Activated gamma-delta T cell treated with anti-CD3 and anti-CD28 coated beads, Interleukin-2, amount 50 U/mL, for 16 hours (primary cell): ENCODE measurements at places on chromosomes 1 and 21.

DNA sequence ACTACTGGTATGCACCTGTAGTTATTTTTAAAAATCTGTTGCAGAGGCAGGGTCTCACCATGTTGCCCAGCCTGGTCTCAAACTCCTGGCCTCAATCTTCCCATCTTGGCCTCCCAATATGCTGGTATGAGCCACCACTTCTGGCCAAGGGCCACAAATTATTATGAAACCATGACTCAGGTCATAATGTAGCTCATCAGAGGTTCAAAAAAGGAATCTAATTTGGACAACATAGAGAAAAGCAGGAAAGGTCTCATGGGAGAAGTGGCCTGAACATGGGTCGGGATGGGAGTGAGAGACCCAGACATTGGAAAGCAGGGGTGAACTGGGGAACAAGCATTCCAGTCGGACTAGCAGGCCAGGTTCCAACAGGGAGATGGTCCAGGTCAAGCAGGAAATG is 45.2 kb upstream of the C1orf198 start:
- no peak for DNase-seq

DNA sequence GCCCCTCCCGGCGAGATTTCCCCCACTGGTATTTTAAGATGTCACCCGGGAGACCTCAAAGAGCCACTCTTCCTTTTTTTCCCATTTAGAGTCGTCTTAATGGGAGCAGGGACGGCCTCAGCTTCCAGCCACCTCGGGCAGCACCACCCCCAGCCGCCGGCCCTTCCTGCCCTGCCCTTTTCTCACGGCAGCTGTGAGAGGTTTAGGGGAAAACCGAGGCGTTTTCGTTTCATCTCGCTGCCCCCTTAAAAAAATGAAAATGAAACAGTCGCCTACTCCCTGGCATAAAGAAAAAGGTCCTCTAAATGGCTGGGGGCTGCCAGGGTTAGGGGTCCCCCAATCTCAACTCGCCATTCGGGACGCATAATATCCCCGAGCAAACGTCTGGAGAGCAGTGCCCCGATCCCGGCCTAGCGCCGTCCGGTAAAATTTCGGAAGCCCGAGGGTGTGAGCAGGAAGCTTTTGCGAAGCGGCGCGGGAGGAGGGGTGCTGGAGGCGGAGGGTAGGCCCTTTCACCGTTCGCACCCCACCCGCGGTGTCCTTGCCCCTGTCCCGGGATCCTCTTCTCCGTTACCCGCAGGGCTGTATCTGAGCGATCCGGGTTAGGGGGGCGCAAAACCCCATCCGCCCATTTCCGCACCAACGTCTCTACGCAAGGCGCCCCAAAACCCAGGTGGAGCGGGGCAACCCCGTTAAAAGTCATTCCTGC is 1.2 kb downstream of the RUNX3 start:
- DNase-seq, result no peak

- DNase-seq, result no peak
These were observed 263.1 kb upstream of the CHRM3 start for GRCh38 chr1:239123260-239123659.

DNA sequence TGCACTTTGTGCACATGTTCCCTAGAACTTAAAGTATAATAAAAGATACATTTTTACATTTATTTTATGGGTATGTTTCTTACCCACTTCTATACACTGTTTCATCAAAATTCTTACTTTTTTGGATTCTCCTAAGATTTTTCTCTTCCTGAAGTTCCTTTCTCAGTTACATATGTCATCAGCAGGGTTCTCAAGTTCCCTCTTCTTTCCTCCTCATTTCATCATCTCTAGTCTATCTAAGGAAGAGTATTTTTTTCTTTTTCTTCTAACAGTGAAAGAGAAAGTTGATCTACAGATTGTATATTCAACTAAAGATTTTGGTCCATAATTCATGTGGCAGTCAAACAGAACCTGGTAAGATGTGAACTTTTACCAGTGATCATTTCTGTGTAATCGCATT is 41.2 kb upstream of the CYYR1 start:
- no peak for DNase-seq

GRCh38 chr1:64098436-64098835 is 105.0 kb upstream of the UBE2U start:
- DNase-seq, result no peak

DNA sequence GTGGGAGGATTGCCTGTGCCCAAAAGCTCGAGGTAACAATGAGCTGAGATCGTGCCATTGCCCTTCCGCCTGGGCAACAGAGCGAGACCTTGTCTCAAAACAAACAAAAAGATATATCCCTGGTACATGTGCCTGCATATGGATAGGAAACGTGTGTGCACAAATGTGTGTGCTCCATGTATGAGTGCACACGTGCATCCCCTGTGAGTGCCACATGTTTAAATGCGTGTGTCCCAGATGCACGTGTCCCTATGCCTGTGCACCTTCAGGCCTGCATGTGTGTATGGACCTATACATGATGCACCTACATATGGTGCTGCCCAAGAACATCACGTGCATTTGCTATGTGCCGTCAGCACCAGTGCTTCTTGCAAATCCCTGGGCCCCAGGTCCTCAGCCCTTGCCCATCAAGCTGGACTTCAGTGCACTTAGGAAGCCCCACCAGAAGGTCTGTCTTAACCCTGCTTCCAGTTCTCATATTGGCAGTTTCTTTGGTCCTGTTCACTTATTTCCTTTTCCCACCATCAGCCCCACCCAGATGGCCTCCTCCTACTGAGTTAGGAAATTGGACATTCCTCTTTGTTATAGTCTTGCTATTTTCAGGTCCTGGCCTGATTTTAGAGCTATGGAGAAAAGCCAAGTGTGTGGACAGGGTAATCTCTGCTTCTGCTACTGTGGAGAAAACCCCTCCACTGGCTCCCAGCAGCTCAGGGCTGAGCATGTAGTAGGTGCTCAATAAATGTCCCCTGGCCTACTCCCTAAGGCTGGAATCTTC is 15.4 kb downstream of the TIE1 start:
- DNase-seq, result no peak

- DNase-seq, result no peak
These were observed 39.2 kb upstream of the COL18A1 start for GRCh38 chr21:45365608-45366241.

DNA sequence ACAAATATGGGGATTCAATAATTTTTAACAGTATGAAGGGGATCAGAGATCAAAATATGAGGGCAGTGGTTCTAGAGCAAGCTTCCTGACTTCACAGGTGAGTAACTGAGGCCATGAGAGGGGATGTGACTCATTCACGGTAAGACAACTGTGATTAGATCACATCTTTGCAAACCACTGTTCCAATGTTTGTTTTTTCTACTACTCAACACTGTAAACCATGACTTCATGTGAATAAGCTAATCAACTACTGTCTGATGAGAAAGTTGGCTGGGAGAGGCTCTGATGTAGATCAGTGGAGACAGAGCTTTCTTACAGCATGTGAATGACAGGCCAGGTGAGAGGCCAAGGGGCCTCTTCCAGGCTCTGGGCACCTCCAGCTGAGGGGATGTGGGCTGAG is 84.7 kb downstream of the BRINP2 start:
- no peak for DNase-seq

GRCh38 chr1:34976384-34977209 is 8.6 kb downstream of the TMEM35B start:
- no peak for DNase-seq

DNA sequence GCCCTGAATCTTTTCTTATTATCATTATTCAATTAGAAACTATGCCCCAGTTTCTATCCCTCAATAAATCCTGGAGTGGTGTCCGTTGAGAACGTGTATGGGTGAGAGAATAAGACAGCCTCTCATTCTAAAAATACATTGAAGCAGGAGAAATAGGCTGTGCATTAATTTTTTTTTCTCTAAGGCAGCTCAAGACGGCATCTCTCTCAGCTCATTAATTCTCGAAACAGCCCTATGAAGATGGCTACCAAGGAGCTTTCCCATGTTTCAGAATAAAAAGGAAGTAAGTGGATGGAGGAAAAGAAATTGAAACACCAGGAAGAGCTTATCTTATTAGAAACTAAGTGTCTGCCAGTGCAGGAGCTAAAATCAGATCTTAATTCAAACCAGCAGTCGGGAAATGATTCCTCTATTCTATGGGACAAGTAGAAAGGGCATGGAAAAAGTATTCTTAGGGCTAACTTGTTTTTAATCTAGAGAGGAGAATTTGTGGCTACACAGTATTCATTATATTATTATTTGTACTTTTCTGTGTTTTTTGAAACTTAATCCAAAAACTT is 347.1 kb upstream of the PLD5 start:
- DNase-seq, result no peak

DNA sequence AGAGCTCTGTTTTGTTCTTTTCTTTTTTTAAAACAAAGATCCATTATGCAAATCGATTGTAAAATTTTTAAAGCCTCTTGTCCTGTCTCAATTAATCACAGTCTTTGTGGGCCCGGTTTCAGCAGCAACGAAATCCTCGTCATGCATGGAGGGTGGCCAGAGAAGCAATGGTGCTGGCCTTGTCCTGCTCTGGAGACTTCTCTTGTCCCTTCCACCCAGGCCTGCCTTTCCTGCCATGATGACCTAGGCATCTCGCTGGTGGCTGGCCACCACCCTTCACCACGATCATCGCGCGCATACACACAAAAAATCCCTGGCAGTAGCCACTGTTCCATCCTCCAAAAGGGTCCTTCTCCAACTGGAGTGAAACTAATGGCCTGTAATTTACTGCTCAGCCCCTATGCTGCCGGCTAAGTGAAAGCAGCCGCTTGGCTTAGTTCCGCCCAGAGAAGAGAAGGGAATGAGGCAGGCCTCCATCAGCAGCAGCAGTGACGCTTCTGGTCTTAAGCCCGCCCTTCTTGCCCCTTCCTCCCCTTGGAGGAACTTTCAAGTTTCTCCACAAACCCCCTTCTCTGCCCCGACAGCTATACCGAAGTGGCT is 309.5 kb downstream of the NPHP4 start:
- no peak for DNase-seq

- DNase-seq, result no peak
These were observed 395.6 kb downstream of the SETD4 start for GRCh38 chr21:35664683-35665082.

DNA sequence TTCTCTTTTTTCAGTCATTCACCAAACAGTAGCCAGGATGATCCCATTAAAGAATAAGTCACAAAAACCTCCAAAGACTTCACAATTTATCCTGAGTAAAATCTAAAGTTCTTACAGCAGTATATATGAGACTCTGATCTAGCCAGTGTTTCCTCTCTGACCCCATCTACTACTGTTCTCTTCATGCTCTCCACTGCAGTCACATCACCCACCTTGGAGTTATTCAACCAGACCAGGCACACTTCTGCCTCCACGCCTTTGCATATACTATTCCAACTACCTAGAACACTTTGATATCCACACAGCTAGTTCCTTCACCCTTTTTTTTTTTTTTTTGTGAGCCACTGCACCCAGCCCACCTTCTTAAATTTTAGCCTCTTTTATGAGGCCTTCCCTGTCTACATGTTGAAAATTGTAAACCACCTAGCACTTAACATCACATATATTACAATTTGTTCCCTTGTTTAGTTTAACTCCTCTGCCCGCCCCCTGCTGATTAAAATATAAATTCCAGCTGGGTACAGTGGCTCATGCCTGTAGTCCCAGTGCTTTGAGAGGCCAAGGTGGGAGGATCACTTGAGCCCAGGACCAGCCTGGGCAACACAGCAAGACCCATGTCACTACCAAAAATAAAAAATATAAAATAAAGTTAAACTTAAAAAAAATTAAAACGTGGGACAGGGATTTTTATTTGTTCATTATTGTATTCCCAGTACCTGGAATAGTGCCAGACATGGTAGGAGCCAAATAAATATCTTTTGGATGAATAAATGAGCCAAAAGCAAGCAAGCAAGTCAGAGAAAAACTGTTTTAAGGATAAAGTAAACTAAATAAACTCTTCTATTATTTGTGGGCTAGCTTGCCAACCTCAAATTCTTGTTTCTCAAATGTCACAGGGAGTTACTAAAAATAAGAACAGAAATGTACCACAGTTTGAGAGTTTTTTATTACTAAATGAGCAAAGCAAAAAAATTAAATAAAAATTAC is 35.2 kb upstream of the MUTYH start:
- no peak for DNase-seq

- DNase-seq, result no peak
These were observed 167.9 kb downstream of the KCNJ6 start for GRCh38 chr21:37748351-37748750.

GRCh38 chr1:201715801-201716741 is 112.9 kb upstream of the IPO9 start:
- DNase-seq, result no peak

- DNase-seq, result no peak
These were observed 14.2 kb downstream of the TXNIP start for GRCh38 chr1:145982010-145982723.

- DNase-seq, result no peak
These were observed 126.7 kb downstream of the PGBD5 start for GRCh38 chr1:230299191-230300006.

GRCh38 chr1:229032375-229032774 is 238.5 kb upstream of the RAB4A start:
- no peak for DNase-seq

- no peak for DNase-seq
These were observed 14.8 kb downstream of the LCK start for GRCh38 chr1:32265846-32266245.

DNA sequence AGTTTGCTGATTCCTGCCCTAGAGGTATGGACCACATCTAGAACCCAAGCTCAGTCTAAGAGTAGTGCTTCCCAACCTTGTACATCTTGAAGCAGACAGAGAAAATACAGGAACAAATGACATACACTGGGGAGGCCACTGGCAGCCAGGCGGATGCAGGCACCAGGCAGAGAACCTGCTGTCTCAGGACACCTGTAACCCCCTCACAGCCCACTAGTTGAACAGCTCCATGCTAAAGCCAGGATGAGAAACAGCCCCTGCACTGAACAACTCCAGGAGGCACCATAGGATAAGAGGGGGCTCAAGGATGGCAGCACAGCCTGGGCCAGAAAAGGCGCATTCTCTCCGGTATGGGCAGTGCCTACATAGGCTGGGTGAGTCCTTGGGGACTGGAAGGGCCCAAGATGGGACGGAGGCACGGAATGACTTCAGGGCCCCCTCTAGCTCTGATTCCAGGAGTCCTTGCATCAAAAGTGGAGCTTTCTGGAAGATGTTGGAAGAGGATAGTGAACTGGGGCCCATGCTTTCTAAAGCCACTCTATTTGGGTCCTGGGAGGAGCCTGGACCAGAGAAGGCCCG is 16.0 kb downstream of the MEF2D start:
- no peak for DNase-seq

- no peak for DNase-seq
These were observed 38.6 kb downstream of the PDE9A start for GRCh38 chr21:42691901-42692559.

GRCh38 chr1:234699795-234700665 is 90.1 kb upstream of the IRF2BP2 start:
- no peak for DNase-seq

- DNase-seq, result no peak
These were observed 4.5 kb downstream of the LHX4 start for GRCh38 chr1:180234369-180235076.

- no peak for DNase-seq
These were observed 754 bp upstream of the NPPA start for GRCh38 chr1:11848373-11848700.
